ENCODE measurements at places on chromosomes 11 and 22.

- DNase-seq: no peak
Observed at GRCh38 chr22:25134028-25134427, 65.6 kb upstream of the CRYBB3 start.

GRCh38 chr11:61052182-61052972 lies 49.9 kb upstream of the CD5 start:
- no peak for DNase-seq

DNA sequence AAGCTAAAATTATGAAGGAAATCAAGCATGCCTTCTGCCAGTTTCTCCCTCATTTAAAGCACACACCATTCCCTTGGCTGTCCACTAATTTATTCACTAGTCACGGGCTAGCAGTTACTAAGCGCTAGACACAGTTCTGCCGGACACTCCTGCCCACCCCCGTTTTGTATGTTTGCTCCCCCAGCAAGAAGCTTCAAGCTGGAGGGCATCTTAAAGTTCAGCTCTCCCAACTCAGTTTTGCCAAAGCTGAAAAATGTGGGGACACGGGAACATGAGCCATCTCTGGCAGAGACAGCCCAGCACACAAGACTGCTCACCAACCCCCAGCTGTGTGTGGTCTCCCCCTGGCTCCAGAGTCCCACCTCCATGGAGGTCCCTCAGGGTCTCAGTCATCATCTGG lies 263.6 kb downstream of the BRD1 start:
- DNase-seq: no peak

DNA sequence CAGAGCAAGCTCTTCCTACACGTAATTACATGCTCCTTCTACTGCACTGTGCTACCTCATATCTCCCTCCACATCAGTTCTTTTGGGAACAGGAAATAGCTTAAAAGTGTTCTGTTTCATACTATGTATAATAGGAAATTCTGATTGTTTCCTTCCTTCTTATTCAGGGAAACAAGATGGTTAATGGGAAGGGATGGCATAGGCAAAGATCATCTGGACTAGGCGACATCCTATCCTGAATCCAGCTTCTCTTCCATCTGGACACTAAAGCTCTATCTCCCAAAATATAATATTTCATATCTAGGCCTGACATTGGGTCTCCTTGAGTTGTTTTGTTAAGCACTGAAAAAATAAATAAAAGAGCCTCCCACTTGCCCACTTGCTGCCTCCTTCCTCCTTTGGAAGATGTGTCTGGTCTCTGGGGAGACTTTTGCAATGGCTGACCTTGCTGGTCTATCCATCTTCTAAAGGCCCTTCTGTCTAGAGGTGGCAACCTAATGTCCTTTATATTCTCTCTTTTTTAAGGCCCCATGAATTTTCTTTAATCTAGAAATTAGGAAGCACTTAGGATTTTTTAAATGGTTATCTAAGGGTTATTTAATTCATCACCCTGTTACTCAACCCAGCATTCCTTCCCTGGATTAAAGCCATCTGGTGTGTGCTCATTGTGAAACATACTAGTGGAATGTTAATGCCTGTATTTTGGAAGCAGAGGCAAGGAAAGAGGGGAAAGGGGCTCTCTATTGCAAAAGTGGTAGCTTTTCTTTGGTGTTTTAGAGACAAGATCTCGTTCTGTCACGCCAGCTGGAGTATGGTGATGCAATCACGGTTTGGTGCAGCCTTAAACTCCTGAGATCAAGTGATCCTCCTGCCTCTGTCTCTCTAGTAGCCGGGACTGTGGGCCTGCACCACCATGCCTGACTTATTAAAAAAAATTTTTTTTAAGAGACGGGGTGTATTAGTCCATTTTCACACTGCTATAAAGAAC lies 20.6 kb downstream of the CLMP start:
- no peak for DNase-seq

DNA sequence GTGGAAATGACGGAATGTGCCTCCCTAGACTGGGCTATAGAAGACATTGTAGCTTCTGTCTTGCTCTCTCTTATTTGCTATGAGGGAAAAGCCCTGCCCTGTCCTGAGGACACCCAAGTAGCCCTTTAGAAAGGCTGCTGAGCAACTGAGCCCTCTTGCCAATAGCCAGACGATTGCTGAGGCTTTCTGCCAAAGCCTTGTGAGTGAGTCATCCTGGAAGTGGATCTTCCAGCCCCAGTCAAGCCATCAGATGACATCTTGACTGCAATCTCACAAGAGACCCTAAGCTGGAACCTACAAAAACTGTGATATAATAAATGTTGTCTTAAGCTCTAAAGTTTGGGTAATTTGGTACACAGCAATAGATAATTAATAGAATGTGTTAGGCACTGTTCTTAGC lies 3.9 kb upstream of the TRAF6 start:
- no peak for DNase-seq

GRCh38 chr11:12235947-12236743 lies 125.8 kb downstream of the MICAL2 start:
- peak; percentile 71 for DNase-seq

- DNase-seq: no peak
Observed at GRCh38 chr22:35605851-35606481, 11.2 kb downstream of the MB start.

GRCh38 chr22:35950262-35950661 lies 78.4 kb downstream of the RBFOX2 start:
- no peak for DNase-seq
